ENCODE measurements at places on chromosomes 7 and 10. TPM values are rescaled to one million over a fixed set of nuclear protein-coding genes. Genes with fewer than 3 reads are reported as not detected.
A peak's percentile ranks its signal among the peaks of the same experiment; 100 is the strongest.

Gene ZNF33A
- total RNA-seq, result 31.5 TPM

Gene AKR1C8
- 1.00 TPM for total RNA-seq

GRCh38 chr7:72753781-72754180, 74.2 kb downstream of the TYW1B start:
- no peak overlapping the region for H3K4me3 ChIP-seq
- H3K36me3 ChIP-seq, result peaks cover 17% of the 10 kb centered on the region
- no peak overlapping the region for H3K27ac ChIP-seq

Gene SPDYE1
- not detected for total RNA-seq

DNA sequence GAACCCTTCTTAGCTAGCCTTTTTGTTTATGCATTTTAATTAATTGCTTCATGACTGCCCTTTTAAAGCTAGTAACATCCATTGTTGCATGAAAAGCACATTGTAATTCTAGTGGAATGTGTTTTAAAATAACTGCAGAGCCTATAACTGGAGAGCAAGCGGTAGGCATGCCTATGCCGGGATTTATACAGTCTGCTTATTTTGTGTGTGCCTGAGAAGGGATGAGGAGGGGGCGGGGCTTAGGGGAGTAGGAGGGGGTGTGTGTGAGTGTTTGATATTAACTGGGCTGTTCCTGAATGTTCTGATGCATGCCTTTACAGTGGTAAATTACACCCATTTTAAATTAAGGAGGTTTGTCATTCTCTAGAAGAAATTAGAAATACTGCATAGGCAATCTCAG, 208.1 kb downstream of the TCF7L2 start:
- peaks cover 22% of the 10 kb centered on the region for H3K4me1 ChIP-seq
- H3K27me3 ChIP-seq, result no peaks in the 10 kb centered on the region
- H3K27ac ChIP-seq, result no peak overlapping the region
- H3K4me3 ChIP-seq, result no peak overlapping the region
- peaks cover 51% of the 10 kb centered on the region for H3K36me3 ChIP-seq
- DNase-seq, result no peak

DNA sequence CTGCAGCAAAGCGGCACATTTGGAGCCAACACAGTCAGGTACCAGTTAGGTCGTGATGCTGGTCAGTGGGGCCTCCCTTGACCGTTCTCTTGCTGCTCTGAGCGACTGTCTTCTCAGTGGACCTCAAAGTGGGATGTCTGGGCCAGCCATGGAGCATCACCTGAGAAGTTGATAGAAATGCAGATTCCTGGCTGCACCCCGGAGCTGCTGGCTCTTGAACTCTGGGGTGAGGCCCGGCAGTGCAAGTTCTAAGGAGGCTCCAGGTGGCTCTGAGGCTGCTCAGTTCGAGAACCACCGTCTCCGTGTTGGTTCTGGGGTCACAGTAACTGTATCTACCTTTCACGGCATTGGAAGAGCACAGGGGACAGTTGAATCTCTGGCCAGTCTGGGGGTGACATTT, 147.5 kb downstream of the WDR37 start:
- DNase-seq, result peak; percentile 45
- H3K4me3 ChIP-seq, result no peak overlapping the region

DNA sequence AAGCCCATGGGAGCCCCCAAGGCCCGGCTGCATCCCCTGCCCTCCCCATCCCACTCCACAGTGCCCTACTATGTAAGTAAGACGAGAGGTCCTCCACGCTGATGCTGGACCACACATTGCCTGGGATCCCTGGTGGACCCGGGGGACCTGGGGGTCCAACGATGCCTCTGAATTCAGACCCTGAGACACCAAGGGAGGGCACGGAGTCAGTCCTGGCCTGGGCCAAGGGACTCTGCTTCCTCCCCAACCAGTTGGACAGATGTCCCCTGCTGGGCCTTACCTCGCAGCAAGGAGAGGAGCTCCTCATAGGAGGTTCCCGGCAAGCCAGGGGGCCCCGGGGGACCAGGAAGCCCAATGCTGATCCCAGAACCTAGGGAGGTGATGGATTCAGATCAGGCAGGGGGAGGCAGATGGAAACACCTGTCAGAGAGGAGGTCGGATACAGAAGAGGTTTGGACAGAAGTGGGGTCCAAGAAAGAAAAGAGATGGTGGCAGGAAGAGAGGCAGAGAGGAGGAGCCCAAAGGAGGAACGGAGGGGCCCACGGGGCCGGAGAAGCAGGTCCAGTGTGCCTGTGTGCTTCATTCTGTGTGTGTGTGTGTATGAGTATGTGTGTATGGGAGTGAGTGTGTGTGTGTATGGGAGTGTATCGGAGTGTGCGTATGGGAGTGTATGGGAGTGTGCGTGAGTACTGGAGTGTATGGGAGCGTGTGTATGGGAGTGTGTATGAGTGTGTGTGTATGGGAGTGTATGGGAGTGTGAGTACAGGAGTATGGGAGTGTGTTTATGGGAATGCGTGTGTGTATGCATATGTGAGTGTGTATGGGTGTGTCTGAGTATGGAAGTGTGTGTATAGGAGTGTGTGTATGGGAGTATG, 50.2 kb downstream of the COL17A1 start:
- no peak for DNase-seq
- H3K27ac ChIP-seq, result peak overlapping the region; percentile 63
- H3K27me3 ChIP-seq, result no peaks in the 10 kb centered on the region

DNA sequence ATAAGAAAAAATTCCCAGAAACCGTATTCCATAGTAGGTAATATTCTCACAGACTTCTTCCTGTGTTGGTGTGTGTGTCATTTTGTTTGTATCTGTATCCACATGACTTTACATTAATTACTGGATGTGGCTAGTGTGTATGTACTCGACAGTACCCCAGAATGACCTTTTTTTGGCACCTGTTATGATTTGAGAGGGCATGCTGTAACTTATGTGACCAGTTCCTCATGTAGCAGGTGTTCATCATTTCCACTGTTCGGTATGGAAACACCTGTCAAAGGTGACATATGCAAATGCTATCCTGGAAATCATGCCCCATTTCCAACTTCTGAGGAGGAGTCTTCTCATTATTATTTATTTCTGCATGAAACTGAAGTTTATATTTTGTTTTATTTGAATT, 89.3 kb downstream of the ZMYND11 start:
- no peaks in the 10 kb centered on the region for H3K36me3 ChIP-seq
- H3K27ac ChIP-seq, result no peak overlapping the region
- DNase-seq, result no peak

Gene SYNPO2L
- not detected for total RNA-seq

Gene LLCFC1
- total RNA-seq, result not detected

Gene HIF1AN
- total RNA-seq, result 62.9 TPM

GRCh38 chr10:113097036-113097435, 147.0 kb downstream of the TCF7L2 start:
- peaks cover 33% of the 10 kb centered on the region for H3K36me3 ChIP-seq
- peaks cover 42% of the 10 kb centered on the region for H3K4me1 ChIP-seq
- H3K27ac ChIP-seq, result no peak overlapping the region
- H3K4me3 ChIP-seq, result no peak overlapping the region

GRCh38 chr7:94053532-94053931, 49.4 kb upstream of the BET1 start:
- H3K27ac ChIP-seq, result no peak overlapping the region
- no peak for DNase-seq
- no peaks in the 10 kb centered on the region for H3K36me3 ChIP-seq
- no peak overlapping the region for H3K4me3 ChIP-seq

DNA sequence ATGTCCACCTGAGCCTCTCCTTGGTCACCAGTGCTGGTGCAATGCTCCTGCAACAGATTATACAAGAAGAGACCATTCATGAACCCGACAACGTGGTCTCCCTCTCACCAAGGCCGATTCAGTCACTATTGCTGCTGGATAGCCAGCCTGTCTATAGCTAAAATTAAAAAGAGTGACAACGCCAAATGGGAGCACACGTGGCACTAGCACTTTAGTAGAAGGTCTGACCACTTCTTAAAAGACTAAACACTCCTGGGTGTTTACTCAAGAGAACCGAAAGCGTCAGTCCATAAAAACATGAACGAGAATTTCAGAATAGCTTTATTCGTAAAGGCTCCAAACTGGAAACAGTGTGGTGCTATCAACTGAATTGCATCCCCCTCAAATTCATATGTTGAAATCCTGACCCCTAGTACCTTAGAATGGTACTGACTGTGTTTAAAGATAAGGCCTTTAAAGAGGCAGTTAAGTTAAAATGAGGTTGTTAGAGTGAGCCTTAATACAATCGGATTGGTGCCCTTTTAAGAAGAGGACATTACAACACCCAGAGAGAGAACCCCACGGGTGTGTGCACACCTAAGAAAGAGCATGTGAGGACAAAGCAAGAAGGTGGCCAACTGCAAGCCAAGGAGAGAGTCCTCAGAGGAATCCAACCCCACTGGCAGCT, 4.4 kb upstream of the GALNTL5 start:
- H3K4me3 ChIP-seq, result no peak overlapping the region
- no peaks in the 10 kb centered on the region for H3K36me3 ChIP-seq
- no peak for DNase-seq
- H3K4me1 ChIP-seq, result peaks cover 6% of the 10 kb centered on the region
- peaks cover 9% of the 10 kb centered on the region for H3K27me3 ChIP-seq
- H3K27ac ChIP-seq, result no peak overlapping the region

GRCh38 chr10:30863516-30864210, 168.0 kb downstream of the ZNF438 start:
- peaks cover 17% of the 10 kb centered on the region for H3K4me1 ChIP-seq
- H3K27ac ChIP-seq, result no peak overlapping the region
- H3K4me3 ChIP-seq, result no peak overlapping the region
- no peak for DNase-seq

Gene RPP38
- 23.2 TPM for total RNA-seq

DNA sequence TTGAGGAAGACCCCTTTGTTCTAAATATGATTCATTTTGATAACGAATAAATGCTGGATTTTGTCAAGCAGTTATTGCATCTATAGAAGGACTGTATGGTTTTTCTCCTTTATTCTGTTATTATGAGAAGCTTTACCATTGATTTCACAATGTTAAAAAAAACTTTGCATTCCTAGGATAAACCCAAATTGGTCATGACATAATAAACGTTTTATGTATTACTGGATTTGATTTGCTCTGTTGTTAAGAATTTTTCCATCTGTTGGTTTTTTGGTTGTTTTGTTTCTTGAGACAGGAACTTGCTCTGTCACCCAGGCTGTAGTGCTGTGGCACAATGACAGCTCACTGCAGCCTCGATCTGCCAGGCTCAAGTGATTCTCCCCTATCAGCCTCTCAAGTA, 2.2 kb upstream of the DNA2 start:
- no peaks in the 10 kb centered on the region for H3K27me3 ChIP-seq
- no peaks in the 10 kb centered on the region for H3K36me3 ChIP-seq
- H3K4me3 ChIP-seq, result no peak overlapping the region
- DNase-seq, result peak; percentile 6

DNA sequence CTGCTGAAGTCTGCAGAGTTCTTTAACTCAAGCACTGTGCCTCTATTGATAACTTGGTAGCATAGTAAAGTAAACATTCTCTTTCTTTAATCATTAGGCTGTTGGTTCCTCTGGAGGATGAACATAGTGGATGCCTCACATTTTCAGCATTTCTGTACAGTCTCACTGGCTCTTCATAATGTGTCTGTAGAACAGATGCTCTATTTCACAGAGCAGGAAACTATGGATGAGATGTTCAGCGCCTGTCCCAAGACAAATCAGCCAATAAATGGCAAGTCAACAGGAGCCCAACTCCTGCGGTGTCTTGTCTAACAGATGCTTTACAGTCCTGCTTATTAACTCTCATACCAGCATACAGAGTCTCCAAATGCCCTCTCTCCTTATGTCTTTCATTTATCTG, 36.5 kb downstream of the NRBF2 start:
- H3K27me3 ChIP-seq, result no peaks in the 10 kb centered on the region
- H3K4me3 ChIP-seq, result no peak overlapping the region
- DNase-seq, result no peak
- peaks cover 11% of the 10 kb centered on the region for H3K4me1 ChIP-seq
- H3K27ac ChIP-seq, result no peak overlapping the region
- peaks cover 22% of the 10 kb centered on the region for H3K36me3 ChIP-seq

GRCh38 chr7:132656846-132657776, 80.8 kb upstream of the PLXNA4 start:
- no peak overlapping the region for H3K27ac ChIP-seq
- no peaks in the 10 kb centered on the region for H3K36me3 ChIP-seq
- peaks cover 10% of the 10 kb centered on the region for H3K4me1 ChIP-seq

Gene NAPEPLD
- total RNA-seq, result 17.0 TPM

Gene CCL24
- total RNA-seq, result not detected

GRCh38 chr7:45685619-45686240, 111.6 kb downstream of the ADCY1 start:
- H3K36me3 ChIP-seq, result no peaks in the 10 kb centered on the region
- H3K4me3 ChIP-seq, result no peak overlapping the region
- H3K4me1 ChIP-seq, result no peaks in the 10 kb centered on the region
- no peak overlapping the region for H3K27ac ChIP-seq
- DNase-seq, result peak; percentile 47
- H3K27me3 ChIP-seq, result no peaks in the 10 kb centered on the region

Gene CALY
- total RNA-seq, result 3.6 TPM

DNA sequence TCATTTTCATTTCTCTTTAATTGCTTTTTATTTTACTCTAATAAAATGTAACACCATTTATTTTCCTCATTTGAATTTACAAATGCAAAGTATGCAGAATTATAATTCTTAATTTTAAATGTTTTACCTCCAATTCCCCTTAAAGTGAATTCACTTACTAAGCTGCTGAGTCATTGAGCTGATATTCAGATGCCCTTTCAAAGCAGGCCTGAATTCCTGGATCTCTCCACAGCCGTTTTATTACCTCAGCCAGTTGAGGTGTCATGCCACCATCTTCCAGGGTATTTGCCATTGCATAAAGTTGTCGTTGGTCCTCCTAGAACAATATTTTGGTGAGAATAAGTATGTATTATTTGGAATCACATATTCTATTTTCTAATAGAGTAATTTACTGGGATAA, 33.2 kb downstream of the GNAT3 start:
- H3K4me1 ChIP-seq, result peaks cover 5% of the 10 kb centered on the region
- no peaks in the 10 kb centered on the region for H3K36me3 ChIP-seq
- H3K27ac ChIP-seq, result no peak overlapping the region
- H3K4me3 ChIP-seq, result no peak overlapping the region

Gene MYL7
- 2.5 TPM for total RNA-seq

- peaks cover 25% of the 10 kb centered on the region for H3K27me3 ChIP-seq
- H3K27ac ChIP-seq, result no peak overlapping the region
- no peak overlapping the region for H3K4me3 ChIP-seq
- H3K4me1 ChIP-seq, result no peaks in the 10 kb centered on the region
- DNase-seq, result no peak
- H3K36me3 ChIP-seq, result no peaks in the 10 kb centered on the region
These were observed 7.3 kb downstream of the TFPI2 start for GRCh38 chr7:93883078-93883916.

DNA sequence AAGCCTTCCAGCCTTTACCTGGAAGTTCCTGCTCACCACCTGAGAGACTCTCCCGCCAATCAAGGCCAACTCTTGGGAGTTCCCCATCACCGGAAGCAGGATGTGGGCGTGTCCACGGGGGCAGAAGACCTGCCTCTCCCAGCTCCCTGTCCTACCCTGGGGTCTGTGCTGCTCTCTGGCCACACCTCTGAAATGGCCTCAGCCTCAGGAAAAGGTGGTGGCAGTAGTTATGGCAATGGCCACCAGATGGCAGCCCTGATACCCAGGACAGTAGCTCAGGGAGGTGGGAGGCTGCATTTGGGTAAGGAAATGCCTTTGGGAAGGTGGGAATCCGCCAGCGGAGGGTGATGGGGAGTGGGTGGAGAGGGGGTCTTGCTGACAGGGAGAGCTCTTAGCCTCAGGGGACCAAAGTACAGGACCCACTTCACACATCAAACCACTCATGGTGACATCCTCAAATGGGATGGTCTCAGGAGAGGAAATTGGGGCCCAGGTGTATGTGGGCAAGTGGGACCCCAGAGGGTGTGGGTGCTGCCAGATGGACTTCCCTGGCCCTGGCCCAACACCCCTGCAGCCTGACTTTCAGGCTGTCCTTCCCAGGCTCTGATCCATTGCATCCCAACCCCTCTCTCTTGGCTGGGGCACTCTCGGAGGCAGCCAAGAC, 33.9 kb downstream of the KAZALD1 start:
- H3K27me3 ChIP-seq, result peaks cover 73% of the 10 kb centered on the region
- H3K36me3 ChIP-seq, result no peaks in the 10 kb centered on the region
- no peak overlapping the region for H3K4me3 ChIP-seq
- no peak overlapping the region for H3K27ac ChIP-seq
